Mucosa of gallbladder (tissue), 1 donor: ENCODE measurements at places on chromosomes 1 and 21.
A peak's percentile ranks its signal among the peaks of the same experiment; 100 is the strongest.

DNA sequence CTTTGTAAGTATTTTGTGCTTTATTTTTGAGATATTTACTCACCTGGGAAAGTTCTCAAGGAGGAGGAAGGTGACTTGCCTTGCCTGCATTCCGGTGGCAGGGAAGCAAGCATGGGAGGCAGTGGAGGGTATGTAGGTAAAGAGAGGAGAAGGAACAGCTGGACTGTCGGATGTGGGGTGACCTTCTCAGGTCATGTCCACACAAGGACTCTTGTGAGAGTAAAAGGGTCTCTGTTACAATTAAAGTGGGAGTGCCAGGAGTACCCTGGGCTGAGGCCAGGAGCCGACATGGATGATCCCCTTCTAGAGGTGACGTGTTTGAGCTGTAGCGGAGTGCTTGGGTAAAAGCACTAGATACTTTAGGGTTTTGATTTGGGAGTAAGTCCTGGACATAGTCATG, 25.0 kb downstream of the UBE4B start:
- no peak for DNase-seq

GRCh38 chr1:24235921-24236788, 49.1 kb upstream of the IFNLR1 start:
- no peak for DNase-seq

DNA sequence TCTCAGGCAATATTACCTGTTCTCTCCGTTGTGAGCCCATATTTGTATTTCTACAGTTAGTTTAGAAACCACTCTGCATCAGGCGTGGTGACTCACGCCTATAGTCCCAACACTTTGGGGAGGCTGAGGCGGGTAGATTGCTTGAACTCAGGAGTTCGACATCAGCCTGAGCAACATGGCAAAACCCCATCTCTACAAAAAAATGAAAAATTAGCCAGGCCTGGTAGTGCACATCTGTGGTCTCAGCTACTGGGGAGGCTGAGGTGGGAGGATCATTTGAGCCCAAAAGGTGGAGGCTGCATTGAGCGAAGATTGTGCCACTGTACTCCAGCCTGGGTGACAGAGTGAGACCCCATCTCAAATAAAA, 19.7 kb upstream of the ID3 start:
- DNase-seq, result no peak

DNA sequence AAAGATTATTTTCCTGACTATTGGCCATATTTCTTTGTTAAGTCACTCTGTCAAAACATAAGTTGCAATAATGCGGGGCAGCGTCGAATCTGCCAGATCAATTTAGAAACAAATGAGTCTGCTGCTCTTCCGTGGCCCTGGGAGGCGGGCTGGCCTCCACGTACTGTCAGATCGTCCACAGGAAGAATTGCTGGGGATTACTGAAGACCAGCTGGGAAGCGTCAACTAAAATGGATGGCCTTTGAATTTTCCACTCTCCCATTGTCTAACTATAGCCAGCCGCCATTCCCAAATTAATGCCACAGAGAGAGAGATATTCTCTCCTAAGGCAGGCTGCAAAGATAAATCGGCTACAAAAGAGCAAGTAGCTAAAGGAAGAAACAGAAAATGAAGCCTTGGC, 560.2 kb downstream of the SMYD3 start:
- DNase-seq, result peak; percentile 15

- DNase-seq, result no peak
Measured at GRCh38 chr1:85396194-85396593, 68.8 kb downstream of the DDAH1 start.

GRCh38 chr1:43878440-43878839, 55.2 kb upstream of the ARTN start:
- no peak for DNase-seq

DNA sequence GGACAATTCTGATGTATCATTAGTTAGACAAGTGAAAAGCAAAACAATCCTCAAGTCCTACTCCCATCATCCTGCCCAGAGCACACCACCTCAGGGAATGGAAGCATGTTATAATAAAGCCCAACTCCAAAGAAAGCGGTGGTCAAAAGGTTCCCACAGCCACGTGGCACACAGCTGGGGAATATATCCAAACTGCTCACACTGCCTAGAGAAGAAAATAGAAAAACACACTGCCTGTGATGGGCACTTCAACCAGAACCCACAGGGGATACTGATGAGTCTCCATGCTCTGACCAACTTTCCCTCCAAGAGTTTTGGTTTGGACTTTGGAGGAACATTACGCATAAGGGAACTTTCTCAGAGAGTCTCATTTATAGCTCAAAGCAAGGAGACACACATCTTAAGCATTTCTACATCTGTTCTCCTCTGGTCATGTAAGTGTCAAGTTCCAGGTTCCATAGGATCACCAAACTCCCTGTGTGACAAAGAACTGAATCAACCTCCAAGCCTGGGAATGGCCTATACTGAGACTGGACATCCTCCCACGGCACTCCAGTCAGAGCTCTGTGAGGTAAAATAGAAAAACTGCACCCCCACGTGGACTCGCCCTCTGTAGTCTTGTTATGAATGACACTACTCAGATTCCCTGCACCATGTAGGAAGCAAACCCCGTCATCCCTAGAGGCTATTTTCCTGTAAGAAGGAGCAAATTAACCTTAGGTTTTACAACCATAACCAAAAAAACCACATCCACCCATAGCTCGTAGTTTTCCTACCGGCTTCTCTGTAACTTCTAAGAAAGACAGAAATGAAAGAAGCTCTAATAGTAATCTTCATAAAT, 12.2 kb downstream of the DSTYK start:
- DNase-seq, result no peak

GRCh38 chr1:168834225-168834872, 105.3 kb upstream of the DPT start:
- DNase-seq, result no peak
